ENCODE measurements at places on chromosomes 1 and 21. TPM values are rescaled to one million over a fixed set of nuclear protein-coding genes. Genes with fewer than 3 reads are reported as not detected.

GRCh38 chr1:111406321-111406768, 21.2 kb downstream of the OVGP1 start:
- peak; percentile 52 for DNase-seq

The EPHB2 gene
- total RNA-seq: 14.6 TPM

GRCh38 chr1:181423301-181423918, 59.9 kb upstream of the CACNA1E start:
- DNase-seq: no peak

The C8A gene
- 0.16 TPM for total RNA-seq

- DNase-seq: no peak
Measured at GRCh38 chr1:70864302-70864701, 183.3 kb downstream of the PTGER3 start.

DNA sequence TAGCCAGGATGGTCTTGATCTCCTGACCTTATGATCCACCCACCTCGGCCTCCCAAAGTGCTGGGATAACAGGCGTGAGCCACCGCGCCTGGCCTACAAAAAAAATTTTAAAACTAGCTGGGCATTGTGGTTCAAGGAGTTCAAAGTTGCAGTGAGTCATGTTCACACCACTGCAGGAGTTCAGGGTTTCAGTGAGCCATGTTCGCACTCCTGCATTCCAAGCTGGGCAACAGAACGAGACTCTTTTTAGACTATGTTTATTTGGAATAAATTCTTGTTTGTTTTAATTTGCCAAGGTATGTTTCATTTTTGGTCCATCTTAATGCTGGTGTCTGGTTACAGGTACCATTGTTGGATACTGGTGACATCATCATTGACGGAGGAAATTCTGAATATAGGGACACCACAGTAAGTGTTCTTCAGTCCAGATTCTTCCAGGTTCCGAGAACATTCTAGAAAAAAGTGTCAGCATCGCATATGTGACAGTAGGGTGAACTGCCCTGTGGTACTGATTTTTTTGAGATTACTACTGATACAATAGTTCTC, 3.9 kb downstream of the PGD start:
- DNase-seq: no peak

- DNase-seq: no peak
Measured at GRCh38 chr1:30907481-30908315, 860 bp downstream of the SDC3 start.

The OR10J1 gene
- not detected for total RNA-seq

- no peak for DNase-seq
Measured at GRCh38 chr21:46002841-46003574, 21.4 kb downstream of the COL6A1 start.

Data from ureter (tissue), 1 donor.